ENCODE measurements at places on chromosomes 7 and 10.

DNA sequence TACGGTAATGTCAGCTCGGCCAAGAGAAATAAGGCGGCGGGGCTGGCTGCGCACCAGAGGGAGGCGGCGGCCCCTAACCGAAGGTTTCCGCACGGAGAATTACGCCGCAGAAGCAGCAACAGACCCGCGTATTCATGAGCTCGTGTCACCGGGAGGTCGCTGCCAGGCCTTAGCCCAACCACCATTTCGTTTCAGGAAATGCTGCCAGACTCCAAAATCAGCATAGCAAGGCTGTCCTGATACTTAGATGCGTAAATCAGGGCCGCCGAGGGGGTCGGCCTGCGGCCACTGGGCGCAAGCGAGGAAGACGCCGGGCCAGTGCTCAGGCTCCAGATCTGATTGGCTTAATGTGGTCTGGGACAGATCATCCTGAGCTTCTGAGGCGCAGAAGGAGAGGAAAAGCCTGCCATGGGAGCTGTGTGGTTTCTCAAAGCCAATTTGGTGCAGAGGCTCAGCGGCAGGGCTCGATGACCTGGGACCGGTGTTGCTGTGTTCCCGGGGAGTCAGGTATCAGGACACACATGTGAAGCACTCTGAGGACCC, 247.9 kb downstream of the BAMBI start:
- DNase-seq = no peak

DNA sequence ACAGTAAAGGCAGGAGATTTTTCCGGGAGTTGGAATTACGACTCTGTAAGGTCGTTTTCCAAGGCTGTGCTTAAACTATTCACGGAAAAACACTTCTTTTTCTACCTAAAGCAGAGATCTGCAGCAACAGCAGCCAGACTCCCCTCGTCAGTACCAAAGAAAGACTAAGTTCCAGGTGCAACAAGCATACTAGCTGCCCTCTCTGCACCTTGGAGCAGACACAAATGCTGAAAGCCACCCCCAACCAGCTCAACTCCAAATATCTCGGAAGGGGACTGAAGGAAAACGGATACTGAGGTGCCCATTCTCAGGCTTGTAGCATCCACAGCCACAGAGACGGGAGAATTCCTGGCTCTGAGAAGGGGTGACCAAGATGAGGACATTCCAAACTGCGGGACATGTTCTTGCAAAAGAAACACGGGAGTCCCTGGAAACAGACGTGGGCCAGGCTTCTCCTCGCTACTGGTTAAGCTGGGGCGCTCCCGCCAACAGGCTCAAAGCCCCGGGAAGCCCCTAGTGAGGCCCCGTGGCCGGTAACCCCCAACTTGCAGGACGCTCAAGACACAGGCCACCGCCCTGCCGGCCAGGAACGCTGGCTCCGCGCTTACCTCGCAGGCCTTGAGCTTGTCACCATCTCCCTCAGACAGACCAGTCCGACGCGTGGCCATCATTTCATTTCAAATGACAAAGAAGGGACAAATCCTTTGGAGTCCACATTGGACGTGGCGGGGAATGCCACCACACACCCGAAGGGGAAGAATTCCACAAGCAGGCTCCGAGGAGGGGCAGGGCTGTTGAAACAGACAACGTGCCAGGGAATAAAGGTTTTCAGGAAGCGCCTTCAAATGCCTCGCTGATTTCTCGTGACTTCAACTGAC, 2.2 kb downstream of the ARHGAP21 start:
- no peak for DNase-seq

DNA sequence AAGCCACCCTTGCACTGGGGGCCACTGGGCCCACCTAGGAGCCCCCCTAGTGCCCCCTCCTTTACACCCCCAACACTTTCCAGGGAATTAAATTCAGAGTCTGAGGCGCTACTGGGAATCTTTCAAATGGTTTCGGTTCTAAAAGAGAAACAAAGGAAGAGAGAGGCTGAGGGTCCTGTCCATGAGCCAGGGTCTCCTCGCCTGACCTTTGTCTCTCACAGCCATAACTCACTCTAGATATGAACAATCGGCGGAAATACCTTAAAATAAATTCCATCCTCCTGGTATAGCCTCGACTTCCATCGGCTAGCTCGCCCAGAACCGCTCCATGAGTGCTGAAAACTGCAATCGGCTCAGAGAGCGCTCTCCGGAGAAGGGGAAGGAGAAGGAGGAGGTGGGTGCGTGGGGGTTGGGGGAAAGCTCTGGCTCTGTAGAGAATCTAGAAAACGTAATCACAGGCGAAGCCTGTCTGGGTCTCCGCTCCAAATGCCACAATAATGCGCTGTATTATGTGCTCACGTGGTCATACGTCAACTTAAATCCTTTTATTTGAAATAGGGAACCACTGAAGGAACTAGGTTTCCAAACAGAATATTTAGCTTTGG, 12.6 kb downstream of the HOXA4 start:
- DNase-seq = no peak

DNA sequence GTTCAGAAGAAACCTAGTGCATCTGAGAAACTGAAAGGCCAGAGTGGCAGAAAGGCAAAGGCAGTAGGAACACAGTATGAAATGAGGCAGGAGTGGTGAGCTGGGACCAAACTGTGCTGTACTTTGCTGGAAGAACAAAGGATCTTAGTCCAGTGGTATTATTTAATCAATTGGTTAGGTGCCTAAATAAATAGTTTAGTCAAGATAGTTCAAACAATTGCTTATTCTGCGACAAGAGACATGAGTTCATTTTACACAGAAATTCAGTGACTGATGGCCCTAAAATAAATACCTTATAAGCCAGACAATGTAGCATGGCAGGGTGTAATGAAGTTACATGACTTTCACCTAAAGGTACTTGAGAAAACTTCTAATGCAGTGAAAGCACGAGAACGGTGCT, 181.8 kb upstream of the LRRN3 start:
- DNase-seq = no peak

DNA sequence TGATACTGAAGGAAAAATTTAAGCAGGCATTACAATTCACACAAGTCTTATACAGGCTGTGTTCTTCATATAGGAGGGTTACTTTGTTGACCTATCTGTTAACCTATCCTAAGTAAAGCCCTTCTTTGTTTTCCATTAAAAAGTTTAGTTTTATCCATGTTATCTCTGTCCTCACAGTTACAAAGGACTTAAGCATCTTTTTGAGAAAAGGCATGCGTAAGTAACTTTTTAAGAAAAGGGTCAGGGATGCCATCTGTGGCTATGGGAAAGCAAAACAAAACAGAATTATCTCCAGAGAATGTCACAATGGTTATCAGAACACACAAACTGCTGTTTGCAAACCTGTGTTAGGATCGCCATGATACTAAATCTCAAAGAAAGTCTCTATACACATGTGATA, 295.8 kb upstream of the MTPN start:
- no peak for DNase-seq

- DNase-seq = no peak
Observed at GRCh38 chr10:98295401-98295811, 27.4 kb upstream of the LOXL4 start.

DNA sequence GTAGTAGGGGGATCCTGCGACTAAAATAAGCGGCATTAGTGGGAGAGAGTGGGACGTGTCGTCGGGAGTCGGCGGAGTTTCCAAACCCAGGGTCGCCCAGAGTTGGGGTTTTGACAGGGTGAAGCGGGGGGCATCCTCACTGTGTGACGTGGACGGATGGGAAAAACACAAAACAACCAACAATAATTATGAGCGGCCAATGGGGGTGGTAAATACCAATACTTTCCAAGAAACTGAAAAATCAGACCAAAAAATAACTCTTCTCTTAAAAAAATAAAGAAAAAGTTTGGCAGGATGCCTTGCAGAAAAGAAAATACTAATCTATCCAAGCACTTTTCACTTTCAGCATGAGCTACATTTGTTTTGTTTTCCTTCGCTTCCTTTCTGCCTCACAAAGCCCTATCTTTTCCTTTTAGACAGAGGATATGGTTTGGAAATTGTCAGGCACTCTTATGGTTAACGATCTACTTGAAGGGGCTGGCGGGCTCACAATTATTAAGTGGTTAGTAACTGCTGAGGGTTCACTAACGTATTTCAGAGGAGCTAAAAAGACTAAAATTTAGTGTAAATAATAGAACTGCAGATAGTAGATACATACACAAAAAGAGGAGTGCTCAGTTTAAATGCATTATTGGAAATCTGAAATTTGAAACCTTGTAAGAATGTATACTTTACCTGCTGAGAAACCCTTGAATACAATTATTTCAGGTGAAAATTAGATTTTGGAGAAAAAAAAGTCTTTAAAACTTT, 802 bp upstream of the CDK6 start:
- no peak for DNase-seq

DNA sequence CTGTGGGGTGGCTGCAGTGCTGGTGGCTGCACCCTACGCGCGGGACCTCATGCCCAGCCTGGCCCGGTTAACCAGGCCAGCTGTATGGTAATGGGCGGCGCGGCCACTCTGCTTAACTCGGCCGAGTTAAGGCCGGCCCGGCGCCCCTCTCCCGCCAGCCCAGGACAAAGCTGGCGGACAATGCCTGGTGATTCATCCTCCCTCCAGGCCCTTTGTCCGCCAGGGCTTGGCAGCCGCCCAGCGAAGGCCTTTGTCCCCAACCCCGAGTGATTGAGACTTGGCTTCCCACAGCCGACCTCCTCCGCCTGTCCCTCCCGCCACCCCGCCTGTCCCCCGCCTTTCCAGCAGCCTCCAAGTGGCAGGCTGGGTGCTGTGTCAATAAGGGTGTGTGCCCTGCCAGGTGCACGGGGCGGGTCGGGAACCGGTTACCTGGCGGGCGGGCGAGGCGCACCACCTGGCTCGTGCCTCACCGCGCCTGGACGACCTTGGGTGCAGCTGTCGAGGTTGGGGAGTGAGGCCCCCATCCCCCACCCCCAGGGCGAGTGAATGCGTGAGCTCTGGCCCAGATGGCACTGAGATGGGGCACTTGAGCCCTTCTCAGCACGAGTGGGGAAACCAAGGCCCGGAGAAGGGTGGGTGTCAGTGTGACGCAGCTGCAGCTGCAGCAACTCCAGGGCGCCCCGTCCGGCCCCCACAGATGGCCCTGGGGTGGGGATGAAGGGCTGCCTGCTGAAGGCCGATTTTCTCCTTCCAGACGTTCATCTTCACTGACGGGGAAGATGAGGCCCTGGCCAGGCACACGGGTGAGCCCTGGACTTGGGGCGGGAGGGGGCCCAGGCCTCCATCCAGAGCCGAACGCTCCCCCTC, 4.6 kb downstream of the LFNG start:
- no peak for DNase-seq

DNA sequence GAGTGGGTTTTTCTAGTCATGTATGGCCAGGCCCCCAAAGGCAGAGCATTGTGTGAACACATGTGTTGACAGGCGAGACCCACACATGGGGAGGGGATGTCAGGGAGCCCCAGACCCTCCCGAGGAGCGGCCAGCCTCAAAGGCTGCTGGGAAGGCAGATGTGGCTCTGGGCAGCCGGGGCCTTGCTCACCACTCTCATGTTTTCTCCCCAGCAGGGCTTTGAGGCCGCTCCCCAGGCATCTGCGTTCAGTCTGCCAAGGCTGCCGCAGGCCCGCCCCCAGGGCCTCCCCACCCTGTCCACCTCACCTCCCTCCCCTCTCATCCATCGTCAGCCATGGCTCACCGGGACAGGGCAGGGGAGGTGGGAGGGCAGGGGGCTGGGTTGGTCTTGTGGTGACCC, 16.6 kb upstream of the VSIR start:
- DNase-seq = no peak

- DNase-seq = no peak
Observed at GRCh38 chr10:71079761-71080380, 132.5 kb upstream of the UNC5B start.

GRCh38 chr7:92292981-92293380, 47.2 kb downstream of the ANKIB1 start:
- DNase-seq = no peak

DNA sequence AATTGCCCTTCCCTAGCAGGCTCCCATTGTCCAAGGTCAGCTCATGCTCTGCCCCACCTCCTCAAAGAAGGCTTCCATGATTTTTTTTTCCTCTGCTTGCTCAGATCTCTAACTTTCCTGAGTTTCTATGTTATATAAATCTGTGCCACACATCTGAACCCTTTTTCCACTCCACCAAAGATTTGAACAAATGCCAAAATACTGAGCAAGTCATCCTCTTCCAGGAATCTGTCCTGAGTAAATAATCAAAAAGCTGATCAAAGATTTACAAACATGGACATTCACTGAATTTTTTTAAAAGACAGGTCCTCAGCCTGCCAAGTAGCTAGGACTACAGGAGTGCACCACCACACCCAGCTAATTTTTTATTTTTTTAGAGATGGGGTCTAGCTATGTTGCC, 102.8 kb upstream of the ARID5B start:
- no peak for DNase-seq
